ENCODE measurements at places on chromosomes 11 and 22.

GRCh38 chr11:102345904-102346303 is 1.1 kb upstream of the BIRC2 start:
- no peak for DNase-seq

GRCh38 chr11:117441146-117441975 is 113.7 kb downstream of the CEP164 start:
- no peak for DNase-seq

GRCh38 chr11:114025329-114025907 is 34.1 kb upstream of the ZBTB16 start:
- DNase-seq, result no peak

GRCh38 chr11:84788220-84788619 is 838.9 kb downstream of the DLG2 start:
- no peak for DNase-seq
